ENCODE measurements at places on chromosomes 2 and 18.

DNA sequence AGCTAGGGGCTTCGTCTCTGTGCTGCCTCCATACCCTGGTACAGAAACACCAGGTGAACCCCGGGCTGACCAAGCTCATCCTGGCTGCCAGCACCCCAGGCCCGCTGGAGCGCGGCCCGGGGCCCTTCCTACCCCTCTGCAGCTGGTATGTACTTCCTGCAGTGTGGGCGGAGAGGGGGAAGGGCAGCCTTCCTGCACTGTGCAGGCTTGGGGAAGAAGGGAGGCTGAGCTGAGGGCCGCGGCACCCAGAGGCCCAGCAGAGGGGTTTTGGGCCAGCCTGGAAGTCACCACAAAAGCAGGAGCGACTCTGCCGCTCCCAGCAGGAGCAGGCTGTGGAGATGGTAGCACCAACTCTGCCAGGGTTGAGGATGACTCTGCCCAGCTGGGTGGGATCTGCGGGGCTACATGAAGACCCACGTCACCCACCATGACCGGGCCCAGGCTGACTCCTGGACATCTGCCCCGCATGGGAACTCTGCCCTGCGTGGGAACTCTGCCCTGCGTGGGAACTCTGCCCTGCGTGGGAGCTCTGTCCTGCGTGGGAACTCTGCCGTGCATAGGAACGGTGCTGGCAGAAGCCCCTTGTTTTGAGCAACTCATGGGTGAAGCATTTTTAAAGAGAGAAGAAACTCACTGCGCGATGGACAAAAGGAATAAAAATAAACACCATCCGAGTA, 273.3 kb downstream of the NDUFA10 start:
- DNase-seq, result peak; percentile 45

- no peak for DNase-seq
Observed at GRCh38 chr2:49111006-49111405, 43.3 kb downstream of the FSHR start.

DNA sequence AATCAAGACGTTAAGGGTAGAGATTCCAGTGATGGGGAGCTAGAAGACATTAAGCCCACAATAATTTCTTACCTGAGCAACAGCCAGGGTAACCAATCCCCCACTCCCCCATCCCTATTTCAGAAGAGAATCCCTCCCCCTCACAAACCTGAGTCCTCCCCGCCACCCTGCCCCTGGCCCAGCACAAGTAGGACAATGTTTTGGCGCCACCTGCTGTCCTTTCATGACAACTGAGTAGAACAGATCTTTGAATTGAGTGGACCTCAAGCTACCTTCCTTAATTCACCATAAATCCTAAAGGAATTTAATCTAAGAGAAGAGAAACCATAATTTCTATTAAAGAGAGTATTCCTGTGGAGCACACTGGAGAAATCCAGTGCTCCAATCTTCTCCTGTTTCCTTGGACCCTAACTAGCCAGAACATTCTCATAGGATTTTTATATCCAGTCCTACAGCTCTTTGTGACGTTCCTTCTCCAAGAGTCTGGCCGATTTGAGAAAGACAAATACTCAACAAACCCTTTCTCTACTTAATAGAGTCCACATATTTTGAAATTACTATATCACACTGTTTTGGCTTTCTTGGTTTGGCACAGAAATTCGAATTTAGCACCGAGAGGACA, 41.1 kb downstream of the NHEJ1 start:
- DNase-seq, result peak; percentile 51

DNA sequence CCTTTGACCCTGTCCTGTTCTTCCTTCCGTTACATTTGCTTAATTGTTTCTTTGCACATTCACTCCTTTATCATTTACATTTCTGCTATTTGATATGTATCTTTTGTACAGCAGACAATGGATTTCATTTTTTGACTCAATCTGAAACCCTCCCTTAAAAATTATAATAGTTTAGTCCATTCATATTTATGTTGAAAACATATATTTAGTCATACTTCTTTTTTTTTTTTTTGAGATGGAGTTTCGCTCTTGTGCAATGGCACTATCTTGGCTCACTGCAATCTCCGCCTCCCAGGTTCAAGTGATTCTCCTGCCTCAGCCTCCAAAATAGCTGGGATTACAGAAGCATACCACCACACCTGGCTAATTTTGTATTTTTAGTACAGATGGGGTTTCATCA, 95.3 kb upstream of the TGFA start:
- no peak for DNase-seq

GRCh38 chr2:122384768-122385333, 629.4 kb downstream of the TSN start:
- DNase-seq, result no peak

- no peak for DNase-seq
Observed at GRCh38 chr2:143623231-143623908, 494.2 kb downstream of the ARHGAP15 start.

- no peak for DNase-seq
Observed at GRCh38 chr2:65363879-65364666, 68.3 kb downstream of the SPRED2 start.

- DNase-seq, result no peak
Observed at GRCh38 chr18:923144-923866, 18.6 kb downstream of the ADCYAP1 start.

- no peak for DNase-seq
Observed at GRCh38 chr18:11290786-11291185, 141.4 kb upstream of the PIEZO2 start.

DNA sequence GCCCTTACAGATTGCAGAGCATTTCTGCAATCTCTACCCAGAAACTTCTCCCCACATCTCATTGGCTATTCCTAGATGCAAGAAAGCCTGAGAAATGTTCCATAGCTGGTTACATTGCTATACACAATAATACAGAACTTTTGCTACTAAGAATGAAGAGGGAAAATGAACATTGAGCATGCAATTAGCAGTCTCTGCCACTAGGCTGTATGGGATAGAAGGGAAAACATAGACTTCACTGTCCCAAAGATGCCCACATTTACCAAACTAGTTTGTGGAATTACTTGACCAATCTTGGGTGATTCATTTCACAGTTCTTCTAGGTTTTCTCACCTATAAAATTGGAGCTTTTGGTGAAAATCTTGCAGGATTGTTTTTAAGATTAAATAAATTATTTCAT, 265.7 kb upstream of the NT5C1B start:
- DNase-seq, result no peak

DNA sequence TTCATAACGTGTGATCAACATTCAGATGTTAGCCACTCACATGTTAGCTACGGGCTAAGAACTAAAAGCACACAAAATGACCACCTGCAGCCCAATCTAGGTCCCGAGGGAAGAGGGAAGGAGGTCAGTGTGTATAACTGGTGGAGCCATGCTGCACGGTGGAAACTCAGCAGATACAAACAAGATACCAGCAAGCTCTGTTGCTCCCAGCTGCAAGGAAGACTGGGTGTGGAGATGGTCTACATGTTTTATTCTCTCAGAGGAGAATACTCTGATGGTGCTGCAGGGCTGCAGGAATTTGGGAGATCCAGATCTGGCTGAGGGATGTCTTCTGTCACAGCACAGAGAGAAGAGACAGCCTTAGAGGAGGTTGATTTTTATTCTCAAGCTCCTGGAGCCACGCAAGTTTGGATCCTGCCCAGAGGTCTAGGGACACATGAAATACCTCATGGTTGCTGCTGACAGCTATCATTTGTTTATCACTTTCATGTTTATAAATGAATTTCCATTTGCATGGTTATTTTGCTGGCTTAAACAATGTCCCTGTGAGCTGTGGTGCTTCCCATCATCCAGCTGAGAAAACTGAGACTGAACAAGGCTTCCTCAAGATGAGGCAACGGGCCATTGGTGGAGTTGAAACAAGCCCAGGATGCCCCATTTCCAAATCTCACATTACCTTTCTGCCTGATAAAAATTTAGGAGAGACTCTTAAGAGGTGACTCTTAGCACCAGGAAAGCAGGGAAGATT, 30.9 kb downstream of the RNF144A start:
- DNase-seq, result no peak

DNA sequence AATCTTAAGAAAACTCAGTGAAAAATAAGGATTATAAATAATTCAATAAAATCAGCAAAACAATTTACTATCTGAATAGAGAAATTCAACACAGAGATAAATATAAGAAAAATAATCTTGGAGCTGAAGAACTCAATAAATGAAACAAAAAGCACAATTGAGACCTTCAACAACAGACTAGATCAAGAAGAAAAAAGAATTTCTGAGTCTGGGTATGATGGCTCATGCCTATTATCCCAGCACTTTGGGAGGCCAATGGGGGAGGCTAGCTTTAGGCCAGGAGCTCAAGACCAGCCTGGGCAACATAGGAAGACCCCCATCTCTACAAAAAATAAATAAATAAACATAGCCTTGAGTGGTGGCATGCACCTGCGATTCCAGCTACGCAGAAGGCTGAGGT, 1295.7 kb upstream of the NRXN1 start:
- no peak for DNase-seq

- no peak for DNase-seq
Observed at GRCh38 chr2:62410926-62411456, 95.0 kb downstream of the TMEM17 start.

GRCh38 chr18:6487968-6488367, 73.3 kb upstream of the L3MBTL4 start:
- no peak for DNase-seq

DNA sequence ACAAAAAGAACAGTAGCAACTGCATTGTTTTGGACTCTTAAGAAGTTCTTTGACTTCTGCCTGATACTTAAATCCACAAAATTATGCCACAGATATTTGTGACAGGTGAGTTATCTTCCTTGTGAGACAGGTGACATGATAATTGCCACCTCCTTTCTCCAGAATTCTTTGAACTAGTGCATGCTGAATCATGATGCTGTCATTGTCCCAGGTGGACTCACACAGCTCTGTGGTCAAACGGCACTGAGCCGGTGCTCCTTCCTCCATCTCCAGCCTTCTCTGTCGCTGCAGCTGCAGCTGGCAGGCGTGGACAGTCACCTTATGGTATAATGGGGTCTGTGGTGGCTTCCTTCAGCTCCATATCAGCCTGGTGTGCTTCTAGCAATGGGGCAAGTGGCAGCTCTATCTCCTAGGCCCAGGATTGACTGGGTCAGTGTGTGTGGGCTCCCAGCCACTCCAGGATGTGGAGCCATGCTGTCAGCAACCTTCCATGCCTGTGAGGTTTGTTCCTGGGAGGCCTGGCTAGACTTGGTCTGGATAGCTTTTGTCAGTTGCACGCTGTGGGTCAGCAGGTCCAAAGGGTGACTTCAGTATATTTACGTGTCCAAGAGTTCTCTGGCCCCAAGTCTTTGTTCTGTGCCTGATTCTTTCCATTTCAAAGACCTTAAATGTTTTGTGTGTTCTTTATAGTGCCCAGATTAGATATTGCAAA, 15.7 kb downstream of the ARMC9 start:
- no peak for DNase-seq

DNA sequence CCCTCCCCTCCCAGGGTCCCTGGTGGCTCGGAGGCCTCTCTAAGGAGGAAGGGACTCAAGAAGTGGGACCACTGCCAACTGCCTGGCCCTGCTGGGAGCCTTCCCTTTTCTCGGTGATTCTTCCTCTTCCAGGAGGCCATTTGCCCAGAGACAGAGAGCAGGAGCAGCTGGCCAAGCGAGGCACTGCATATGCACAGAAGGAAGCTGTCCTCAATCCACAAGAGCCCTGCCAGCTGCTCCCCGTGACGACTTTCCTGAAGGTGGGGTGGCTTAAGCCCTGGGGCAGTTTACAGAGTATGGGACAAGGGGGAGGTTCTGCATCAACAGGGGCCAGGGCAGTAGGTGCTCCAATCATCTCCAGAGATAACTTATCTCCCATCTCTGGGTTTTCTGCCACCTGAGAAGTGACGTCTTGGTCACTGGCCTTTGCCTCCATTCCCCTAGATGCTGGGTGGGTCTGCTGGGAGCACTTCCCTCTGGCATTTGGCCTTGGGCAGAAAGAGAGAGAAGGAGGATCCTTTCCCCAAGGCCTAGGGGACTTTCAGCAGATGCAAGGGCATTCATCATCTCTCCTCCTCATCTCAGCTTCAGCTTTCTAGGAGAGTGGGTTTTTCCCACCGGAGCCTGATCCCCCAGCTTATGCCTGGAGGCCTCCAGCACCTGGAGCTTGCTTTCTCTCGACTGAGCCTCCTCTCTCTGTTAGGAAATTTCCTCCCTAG, 28.5 kb downstream of the CIB4 start:
- no peak for DNase-seq

- DNase-seq, result no peak
Observed at GRCh38 chr2:64978514-64979268, 10.5 kb upstream of the SLC1A4 start.

GRCh38 chr2:66682476-66682875, 247.6 kb downstream of the MEIS1 start:
- DNase-seq, result no peak

GRCh38 chr2:176159663-176160250, 2.6 kb downstream of the HOXD3 start:
- DNase-seq, result no peak

- no peak for DNase-seq
Observed at GRCh38 chr18:2281086-2281485, 290.2 kb downstream of the METTL4 start.

DNA sequence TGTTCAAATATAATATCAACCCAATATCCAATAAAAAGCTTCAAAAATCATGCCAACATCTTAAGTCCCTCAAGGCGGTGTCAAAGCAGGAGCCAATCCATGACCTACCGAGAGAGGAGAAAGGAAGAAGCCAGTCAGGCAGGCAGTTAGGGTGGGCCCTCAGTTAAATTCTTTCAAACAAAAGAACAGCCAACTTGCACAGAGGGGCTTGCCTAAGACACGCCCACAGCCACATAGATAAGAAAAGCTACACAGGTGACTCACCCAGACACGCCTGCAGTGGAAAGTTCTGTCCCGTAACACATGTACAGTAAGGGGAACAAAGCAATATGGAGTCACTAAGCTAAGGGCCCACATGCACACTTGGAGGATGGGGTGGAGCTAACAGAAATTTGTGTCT, 61.3 kb downstream of the SP110 start:
- peak; percentile 12 for DNase-seq

- DNase-seq, result no peak
Observed at GRCh38 chr2:150046810-150047209, 440.7 kb downstream of the RND3 start.

DNA sequence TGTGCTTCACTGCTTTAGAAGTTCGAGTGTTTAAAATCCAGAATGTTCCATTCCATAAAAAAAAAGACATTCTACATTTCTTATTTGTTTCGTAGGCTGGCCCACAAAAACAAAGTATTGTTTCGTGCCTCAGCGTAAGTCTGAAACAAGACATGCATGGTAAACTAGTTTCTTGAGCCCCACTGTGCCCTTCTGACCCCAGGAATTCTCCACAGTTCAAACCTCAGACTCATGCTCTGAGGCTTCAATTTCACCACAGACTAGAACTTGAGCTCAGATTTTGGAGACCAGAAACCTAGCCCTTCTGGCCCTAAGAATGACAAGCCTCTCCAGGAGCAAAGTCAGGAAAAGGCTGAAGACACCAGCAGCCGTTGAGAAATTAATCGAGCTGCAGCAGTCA, 151.5 kb downstream of the SLC8A1 start:
- no peak for DNase-seq

GRCh38 chr2:42125841-42126594, 43.1 kb upstream of the EML4 start:
- DNase-seq, result no peak
